Smooth muscle cell of the brain vasculature (primary cell): ENCODE measurements at places on chromosomes 2 and 18.
A peak's percentile ranks its signal among the peaks of the same experiment; 100 is the strongest.

DNA sequence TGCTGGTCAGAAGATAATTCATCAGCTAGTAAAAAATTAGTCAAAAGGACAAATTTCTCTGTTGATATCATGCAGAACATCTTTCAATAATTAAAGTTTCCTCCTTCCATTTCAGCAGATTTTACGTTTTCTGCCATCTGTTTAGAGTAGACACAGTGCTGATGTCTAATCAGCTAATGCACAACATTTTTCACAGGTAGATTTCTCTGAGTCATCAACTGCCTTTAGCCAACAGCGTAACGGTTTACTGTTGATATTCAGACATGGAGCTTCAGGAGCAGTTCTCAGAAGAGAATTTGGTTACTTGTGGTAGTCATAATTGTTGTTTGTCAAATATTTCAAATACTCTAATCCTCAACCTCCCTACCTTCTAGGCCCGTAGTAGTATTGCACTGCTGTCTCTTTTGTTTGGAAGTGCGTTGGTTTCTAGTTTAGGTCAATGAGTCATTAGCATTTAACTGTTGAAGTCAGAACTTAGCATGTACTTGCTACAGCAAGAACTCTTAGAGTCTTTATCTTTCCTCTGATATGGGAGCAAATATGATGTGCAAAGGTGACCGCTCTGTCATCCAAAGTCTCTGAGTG is 86.8 kb upstream of the TFPI start:
- no peak for DNase-seq

DNA sequence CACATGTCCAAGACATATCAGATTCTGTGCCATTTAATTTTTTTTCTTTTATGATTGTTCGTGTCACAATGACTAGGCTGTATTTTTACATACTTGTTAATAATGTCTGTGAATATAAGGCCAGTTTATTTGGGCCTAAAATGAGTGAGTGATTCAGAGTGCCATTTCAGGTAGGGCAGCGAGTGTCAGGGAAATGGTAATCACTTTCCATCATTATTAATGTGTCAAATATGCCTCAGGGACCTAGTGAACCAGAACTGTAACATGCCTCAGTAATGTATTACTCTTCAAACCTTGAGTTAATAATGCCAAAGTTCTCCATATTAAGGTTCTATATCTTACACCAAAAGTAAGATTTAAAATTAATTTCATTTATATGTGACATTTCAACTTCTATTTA is 8.6 kb downstream of the FAM171B start:
- DNase-seq = no peak

DNA sequence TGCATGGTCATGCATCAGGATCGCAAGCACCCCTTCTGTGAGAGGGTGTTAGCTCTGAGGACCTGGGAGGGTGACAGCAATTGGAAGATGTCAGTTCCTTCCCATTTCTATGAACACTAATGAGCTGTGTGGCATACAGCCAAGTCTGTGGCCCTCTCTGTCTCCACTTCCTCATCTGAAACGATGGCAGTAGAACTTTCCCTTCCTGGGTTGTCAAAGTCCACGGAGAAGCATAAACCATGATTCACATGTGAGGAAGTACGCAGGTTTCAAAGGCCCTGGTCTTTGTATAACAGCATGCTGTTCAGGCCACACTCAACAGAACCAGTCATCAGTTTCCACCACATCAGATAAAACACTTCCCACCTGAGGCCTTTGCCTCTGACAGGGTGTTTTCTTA is 167.4 kb upstream of the RAB6C start:
- DNase-seq = no peak

DNA sequence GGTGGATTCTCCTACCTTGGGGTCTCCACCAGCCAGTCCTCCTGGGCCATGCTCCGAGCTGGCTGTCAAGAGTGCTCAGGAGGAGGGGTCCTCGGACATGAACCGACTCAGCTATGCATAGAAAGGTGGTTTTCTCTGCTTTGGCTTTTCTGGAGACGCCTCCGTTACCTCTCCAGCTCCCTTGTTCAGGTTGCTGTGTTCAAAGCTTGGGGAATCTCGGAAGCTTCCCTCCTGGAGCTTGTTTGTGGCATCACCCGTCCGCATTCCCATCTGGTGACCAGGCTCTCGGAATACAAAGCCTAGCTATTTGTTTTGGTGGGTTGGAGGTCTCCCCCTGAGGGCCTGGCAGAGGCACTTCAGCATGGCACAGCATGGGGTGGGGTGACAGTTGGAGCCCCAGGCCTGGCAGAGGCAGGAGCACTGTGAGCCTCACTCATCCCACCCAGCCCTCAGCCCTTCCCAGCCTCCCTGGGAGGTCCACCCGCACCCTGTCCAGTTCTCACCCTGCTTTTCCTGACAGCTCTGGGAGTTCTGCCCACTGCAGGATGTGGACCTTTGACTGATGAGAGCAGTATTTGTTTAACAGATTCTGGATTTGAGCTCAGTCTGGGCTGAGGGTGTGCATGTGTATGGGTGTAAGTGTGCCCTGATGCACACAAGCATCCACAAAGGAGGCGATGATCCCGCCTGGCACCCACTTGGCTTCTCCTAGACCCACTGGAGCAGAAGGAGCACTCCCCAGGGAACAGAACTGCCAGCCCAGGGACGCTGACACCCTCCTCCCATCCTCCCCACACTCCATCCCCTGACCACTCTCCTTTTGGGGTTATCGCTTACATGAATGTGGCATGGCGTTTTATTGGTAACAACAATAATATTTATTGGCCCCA is 107.3 kb upstream of the HS6ST1 start:
- no peak for DNase-seq

GRCh38 chr2:60412620-60413019 is 140.8 kb downstream of the BCL11A start:
- DNase-seq = no peak

GRCh38 chr18:30522288-30522929 is 520.1 kb downstream of the DSC3 start:
- DNase-seq = no peak

- no peak for DNase-seq
Observed at GRCh38 chr18:40108596-40108995, 1846.4 kb upstream of the PIK3C3 start.

- DNase-seq = no peak
Observed at GRCh38 chr2:42128721-42129486, 40.2 kb upstream of the EML4 start.

DNA sequence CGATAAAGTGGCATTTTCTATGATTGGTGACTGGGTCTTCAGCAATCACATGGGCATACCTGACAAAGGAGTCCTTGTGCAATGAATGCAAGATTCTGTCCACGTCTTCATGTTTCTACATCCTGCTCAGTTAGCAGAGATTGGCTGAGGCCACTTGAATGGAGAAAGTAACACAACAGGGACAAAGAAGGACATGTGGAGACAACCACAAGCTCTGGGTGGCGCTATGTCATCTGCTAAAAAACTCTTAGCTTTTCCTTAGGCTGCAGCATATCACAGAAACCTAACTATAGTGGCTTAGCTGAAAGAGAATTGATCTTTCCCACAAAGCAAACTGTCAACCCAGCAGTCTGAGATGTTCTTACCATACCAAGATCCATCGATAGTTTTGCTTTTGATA is 1109.7 kb downstream of the SOCS6 start:
- no peak for DNase-seq

GRCh38 chr2:44546459-44547127 is 184.8 kb downstream of the CAMKMT start:
- DNase-seq = no peak

- no peak for DNase-seq
Observed at GRCh38 chr2:33903215-33903614, 304.1 kb upstream of the FAM98A start.

GRCh38 chr2:177998996-177999395 is 73.6 kb downstream of the PDE11A start:
- no peak for DNase-seq

GRCh38 chr18:5142859-5143258 is 54.2 kb downstream of the AKAIN1 start:
- no peak for DNase-seq

GRCh38 chr18:79712206-79712857 is 32.7 kb downstream of the CTDP1 start:
- no peak for DNase-seq

- no peak for DNase-seq
Observed at GRCh38 chr2:147374423-147374811, 470.4 kb upstream of the ACVR2A start.

GRCh38 chr2:119852214-119852613 is 92.5 kb downstream of the PTPN4 start:
- DNase-seq = no peak

DNA sequence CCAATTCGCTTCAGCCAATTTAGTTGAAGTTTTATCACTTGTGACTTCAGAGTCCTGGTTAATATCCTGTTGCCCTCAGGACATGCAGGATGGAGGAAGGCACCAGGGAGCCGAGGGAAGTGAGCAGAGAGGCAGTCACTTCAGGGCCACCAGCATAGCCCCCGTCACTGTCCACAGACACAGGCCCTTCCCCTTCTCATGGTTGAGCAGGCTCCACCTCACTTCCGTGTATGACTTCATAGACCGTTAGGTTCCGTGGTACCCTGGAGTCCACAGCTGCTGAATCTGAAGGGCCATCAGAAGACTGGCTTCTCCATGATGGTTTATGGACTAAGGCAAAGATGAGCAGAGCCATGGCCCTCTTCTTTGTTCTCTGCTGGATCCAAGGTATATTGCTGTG is at the start of gene C2orf92:
Gene C2orf92, plus strand, starts transcription at position 266 of the 400 bp plus-strand sequence. Its CDS starts 76 bp downstream, at position 342.
- no peak for DNase-seq

DNA sequence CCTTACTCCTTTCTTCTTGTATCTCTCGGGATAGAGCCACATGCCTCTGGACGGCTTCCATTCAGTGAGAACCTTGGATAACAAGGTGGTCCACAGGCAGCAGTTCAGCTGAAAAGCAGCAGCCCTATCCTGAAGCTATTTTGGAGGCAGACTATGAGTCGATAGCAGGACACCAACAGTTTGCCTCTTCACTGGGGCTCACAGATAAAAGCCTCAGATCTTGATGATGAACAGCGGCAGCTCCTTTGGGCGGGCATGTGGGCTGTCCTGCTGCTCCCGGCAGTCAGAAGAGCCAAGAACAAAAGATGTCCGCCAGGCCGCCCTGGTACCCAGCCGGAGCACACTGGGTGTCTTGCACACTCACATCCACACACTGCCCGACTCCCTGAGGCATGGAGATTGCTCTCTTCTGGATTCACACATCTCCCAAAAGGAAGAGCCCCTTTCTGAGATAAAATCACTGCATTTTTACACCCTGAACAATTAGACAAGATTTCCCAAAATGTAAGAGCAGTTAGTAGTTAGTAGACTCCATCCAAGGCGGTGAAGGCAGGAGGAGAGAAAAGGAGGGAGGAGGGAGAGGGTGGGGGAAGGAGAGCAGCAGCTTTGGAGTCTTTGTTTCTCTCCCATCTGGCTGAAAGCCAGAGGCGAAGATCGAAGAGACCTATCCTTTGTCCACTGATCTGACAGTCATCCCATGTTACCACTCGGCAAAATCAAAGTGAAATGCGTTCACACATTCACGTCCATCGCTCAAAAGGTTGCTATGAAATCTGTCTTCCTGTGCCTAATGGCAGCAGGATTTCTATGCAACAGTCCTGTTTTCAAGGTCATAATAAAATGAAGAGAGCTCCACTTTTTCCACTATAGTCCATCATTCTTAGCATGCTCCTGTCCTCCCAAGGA is 90.1 kb upstream of the KLF7 start:
- DNase-seq = no peak

DNA sequence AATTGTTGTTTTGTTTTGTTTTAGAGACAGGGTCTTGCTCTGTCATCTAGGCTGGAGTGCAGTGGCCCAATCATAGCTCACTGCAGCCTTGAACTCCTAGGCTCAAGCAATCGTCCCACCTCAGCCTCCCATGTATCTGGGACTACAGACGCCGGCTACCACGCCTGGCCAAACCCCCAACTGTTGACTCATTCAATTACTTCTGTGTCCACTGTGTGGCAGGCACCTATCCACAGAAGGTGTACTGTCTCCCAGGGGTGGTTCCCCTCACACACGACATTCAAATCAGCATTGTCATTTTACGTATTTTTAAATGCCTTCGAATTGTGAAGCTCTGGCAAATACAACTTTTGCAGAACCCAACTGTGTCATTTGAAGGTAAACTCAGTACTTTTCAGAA is 188.0 kb upstream of the REV1 start:
- DNase-seq = no peak

- DNase-seq = no peak
Observed at GRCh38 chr2:60706021-60706420, 50.0 kb upstream of the PAPOLG start.

DNA sequence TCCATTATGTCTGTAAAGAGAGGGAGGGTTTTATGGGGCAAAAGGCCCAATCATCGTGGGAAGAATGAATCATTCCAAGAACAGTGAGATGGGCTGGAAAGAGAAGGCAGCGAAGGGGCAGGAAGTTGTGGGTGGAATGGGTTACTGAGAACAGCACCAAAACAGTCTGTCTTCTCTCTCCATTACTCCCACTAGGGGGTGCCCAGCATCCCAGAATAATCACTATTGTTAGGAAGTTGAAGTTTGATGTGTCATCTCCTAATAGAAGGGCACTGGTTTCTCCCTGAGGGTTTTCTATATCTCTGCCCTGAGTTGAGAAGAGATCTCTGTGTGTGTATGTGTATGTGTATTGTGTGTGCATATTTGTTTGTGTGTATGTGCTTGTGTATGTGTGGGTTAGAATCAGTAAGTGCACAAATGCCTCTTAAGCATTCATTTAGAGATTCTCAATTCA is 76.6 kb upstream of the MAP4K3 start:
- peak; percentile 65 for DNase-seq

- no peak for DNase-seq
Observed at GRCh38 chr2:217282531-217282930, 422.7 kb upstream of the TNP1 start.

DNA sequence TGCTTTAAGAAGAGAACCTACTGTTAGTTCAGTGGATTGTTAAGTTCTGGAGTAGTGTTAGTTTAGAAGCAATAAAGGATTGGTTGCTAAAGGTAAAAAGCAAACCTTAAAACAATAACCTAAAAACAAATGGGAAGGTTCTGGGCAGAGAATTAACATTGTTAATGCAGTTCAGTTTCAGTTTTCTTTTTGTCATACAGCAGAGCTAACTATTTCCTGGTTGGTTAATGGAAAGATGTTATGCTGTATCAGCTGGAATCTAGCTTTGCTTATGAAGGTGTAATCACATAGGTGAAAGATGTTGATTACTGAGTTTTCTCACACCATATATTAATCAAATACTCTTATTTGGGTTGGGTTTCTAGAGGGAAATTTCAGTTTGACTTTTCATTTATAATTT is 23.8 kb downstream of the SMAD4 start:
- no peak for DNase-seq

DNA sequence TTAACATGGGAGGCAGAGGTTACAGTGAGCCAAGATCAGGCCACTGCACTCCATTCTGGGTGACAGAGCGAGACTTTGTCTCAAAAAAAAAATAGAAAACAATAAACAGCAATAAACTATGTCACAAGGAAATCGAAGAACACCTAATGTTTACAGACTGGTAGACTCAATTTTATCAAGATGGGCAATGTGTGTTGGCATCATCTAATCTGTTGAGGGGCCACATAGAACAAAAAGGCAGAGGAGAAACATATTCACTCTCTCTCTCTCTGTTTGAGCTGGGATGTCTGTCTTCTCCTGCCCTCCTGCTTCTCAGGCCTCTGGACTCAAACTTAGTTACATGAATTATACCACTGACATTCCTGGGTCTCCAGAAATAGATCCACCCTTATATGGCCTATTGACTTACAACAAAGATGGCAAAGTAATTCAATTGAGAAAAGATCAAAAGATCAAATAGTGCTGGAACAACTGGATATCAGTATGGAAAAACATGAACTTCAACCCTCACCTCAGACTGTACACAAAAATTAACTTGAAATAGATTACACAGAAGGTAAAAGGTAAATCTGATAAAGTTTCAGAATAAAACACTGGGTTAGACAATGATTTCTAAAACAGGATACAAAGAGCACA is 703.8 kb upstream of the CRIM1 start:
- no peak for DNase-seq

- DNase-seq = no peak
Observed at GRCh38 chr2:58055033-58055786, 8.6 kb downstream of the VRK2 start.
